ENCODE measurements at places on chromosomes 2 and 18. TPM values are rescaled to one million over a fixed set of nuclear protein-coding genes. Genes with fewer than 3 reads are reported as not detected.

The TUBA4B gene
- not detected for polyA plus RNA-seq

The LONRF2 gene
- polyA plus RNA-seq, result 2.4 TPM

The KLHL29 gene
- polyA plus RNA-seq, result 4.2 TPM

The ALKAL2 gene
- polyA plus RNA-seq, result not detected

The FAP gene
- polyA plus RNA-seq, result 57.8 TPM

The PER2 gene
- polyA plus RNA-seq, result 0.96 TPM

The KCMF1 gene
- polyA plus RNA-seq, result 37.0 TPM

The BCL11A gene
- polyA plus RNA-seq, result 2.4 TPM

DNA sequence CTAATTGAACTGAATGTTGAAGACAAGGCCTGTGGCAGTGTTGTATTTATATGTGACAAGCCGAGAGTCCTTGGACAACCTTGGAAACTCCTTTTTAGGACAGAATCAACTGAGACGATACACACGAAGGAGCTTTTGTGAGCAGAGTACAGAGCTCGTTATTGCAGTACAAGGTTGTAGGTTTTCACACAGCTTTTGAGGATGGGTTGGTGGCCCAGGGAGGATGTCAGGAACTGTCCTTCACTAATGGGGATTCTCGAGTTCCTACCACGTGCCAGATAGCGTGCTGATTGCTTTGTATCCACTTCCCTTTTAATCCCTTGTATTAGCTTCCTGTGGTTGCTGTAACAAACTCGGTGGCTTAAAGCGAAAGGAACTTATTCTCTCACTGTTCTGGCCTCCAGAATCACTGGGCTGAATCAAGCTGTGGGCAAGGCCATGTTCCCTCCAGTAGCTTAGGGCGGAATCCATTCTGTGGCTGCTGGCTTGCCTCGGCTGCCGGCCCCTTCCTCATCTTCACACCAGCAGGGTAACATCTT, 20.2 kb downstream of the INPP4A start:
- DNase-seq, result no peak
- H3K27ac ChIP-seq, result no peak overlapping the region
- H3K36me3 ChIP-seq, result no peaks in the 10 kb centered on the region
- no peaks in the 10 kb centered on the region for H3K27me3 ChIP-seq
- no peak overlapping the region for H3K4me3 ChIP-seq

- no peak overlapping the region for H3K4me3 ChIP-seq
- H3K27ac ChIP-seq, result no peak overlapping the region
- DNase-seq, result no peak
- peaks cover 10% of the 10 kb centered on the region for H3K4me1 ChIP-seq
Measured at GRCh38 chr2:14297340-14297739, 335.2 kb upstream of the LRATD1 start.

GRCh38 chr2:7634409-7634808, 717.2 kb downstream of the RNF144A start:
- no peaks in the 10 kb centered on the region for H3K36me3 ChIP-seq
- no peaks in the 10 kb centered on the region for H3K4me1 ChIP-seq
- H3K27me3 ChIP-seq, result no peaks in the 10 kb centered on the region

DNA sequence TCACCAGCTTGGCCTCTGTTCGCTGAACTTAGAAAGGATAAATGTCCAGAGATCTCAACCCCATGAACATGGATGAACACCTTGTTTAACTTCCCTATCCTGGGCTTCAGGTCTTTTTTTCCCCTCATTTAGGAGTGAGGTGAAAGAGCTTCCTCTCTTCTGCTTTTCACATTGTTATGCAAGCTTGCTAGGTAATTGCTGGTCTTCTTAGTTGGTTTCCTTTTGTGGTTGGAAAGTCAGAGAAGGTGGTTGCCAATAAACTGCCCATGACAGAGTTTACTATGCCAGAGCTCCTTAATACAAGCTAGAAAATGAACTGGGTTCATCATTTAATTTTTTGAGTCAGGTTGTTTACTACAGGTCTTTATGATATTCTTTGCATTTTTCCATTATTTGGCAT, 16.6 kb downstream of the SLC9A4 start:
- H3K36me3 ChIP-seq, result no peaks in the 10 kb centered on the region
- no peaks in the 10 kb centered on the region for H3K27me3 ChIP-seq
- H3K27ac ChIP-seq, result no peak overlapping the region
- no peak overlapping the region for H3K4me3 ChIP-seq

DNA sequence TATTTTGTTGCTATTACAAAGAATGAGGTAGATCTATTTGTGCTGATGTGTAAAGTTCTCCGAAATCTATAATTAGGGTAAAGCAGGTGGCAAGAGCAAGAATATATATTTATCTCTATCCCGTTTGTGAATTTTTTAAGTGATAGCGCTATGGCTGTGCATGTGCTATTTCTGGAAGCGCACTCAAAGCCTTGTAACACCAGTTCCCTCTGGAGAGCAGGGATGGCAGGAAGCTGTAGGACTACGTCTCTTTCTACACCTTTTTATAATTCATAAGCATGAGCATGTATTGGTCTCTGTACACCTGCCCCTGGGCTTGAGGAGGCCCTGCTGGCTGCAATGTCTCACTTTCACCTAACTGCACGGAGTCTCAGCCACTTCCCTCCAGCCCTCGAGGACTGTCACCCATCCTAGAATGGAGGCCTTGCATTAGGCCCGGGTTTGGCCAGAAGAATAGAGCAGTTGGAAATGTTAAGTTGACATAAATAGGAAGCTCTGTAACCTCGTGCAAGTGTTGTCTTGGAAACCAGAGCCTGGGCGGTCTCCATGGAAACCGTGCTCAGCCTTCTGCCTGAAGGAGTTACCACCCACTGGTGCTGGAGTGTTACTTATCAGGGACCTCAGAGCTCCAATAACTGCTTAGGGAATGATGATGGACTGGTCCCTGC, 20.9 kb downstream of the ITM2C start:
- no peaks in the 10 kb centered on the region for H3K36me3 ChIP-seq
- DNase-seq, result peak; percentile 83
- no peak overlapping the region for H3K4me3 ChIP-seq
- H3K27ac ChIP-seq, result no peak overlapping the region
- no peaks in the 10 kb centered on the region for H3K4me1 ChIP-seq

DNA sequence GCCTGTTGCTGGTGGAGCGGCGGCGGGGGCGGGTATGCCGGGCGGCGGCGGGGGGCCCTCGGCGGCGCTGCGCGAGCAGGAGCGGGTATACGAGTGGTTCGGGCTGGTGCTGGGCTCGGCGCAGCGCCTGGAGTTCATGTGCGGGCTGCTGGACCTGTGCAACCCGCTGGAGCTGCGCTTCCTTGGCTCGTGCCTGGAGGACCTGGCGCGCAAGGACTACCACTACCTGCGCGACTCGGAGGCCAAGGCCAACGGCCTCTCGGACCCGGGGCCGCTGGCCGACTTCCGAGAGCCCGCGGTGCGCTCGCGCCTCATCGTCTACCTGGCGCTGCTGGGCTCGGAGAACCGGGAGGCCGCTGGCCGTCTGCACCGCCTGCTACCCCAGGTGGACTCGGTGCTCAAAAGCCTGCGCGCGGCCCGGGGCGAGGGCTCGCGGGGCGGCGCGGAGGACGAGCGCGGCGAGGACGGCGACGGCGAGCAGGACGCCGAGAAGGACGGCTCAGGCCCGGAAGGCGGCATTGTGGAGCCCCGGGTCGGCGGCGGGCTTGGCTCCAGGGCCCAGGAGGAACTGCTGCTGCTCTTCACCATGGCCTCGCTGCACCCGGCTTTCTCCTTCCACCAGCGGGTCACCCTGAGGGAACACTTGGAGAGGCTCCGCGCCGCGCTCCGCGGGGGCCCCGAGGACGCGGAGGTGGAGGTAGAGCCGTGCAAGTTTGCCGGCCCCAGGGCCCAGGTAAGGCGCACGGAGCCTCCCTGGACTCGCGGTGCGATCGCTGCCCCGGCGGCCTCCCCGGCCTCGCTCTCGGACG, 1.0 kb downstream of the ZCCHC2 start:
- H3K4me3 ChIP-seq, result peak overlapping the region; percentile 86
- no peaks in the 10 kb centered on the region for H3K27me3 ChIP-seq

DNA sequence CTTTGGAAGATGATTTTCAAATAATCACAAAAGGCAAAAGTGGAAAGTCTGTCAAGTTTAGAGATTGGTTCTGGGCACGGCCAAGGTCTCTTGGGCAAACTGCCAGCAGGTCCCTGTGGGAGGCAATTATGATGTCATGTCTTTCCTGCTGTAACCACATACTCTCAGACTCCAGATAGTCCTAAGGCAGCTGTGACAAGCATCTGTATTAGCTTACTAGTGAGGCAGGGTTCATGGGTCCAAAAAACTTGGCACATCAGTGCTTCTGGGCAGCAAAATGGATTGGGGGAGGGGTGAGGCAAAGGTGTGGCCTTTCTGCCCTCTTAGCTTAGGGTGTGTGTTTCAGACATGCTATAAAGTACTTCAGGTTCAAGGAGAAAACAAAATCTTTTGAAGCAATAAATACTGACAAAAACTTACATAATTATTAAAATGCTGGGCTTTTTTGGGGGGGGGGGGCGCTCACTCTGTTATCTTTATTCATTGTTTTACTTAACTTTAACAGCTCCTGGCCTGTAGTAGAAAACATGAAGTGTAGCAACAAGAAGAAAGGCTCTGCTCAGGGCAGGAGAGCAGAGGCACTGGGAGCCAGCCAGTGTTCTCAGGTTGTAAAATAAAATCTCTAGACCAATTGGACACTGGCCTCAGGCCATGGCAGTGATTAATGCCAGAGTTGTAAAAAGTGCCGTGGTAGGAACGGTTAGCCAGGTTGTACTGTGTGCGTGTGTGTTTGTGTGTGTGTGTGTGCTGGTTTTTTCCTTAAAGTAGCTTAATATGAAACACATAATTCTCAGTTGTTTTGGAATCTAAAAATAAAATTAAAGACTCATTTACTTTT, 14.3 kb upstream of the TANC1 start:
- peak overlapping the region; percentile 92 for H3K27ac ChIP-seq
- H3K4me1 ChIP-seq, result peaks cover 15% of the 10 kb centered on the region
- H3K36me3 ChIP-seq, result no peaks in the 10 kb centered on the region
- no peaks in the 10 kb centered on the region for H3K27me3 ChIP-seq
- H3K4me3 ChIP-seq, result no peak overlapping the region
- DNase-seq, result peak; percentile 70

- H3K4me3 ChIP-seq, result no peak overlapping the region
- no peaks in the 10 kb centered on the region for H3K4me1 ChIP-seq
- no peak overlapping the region for H3K27ac ChIP-seq
- H3K36me3 ChIP-seq, result no peaks in the 10 kb centered on the region
- H3K27me3 ChIP-seq, result no peaks in the 10 kb centered on the region
Measured at GRCh38 chr2:204268971-204269370, 276.3 kb upstream of the PARD3B start.

- H3K4me3 ChIP-seq, result no peak overlapping the region
- H3K36me3 ChIP-seq, result peaks cover 64% of the 10 kb centered on the region
- no peaks in the 10 kb centered on the region for H3K4me1 ChIP-seq
- H3K27me3 ChIP-seq, result no peaks in the 10 kb centered on the region
- no peak overlapping the region for H3K27ac ChIP-seq
- DNase-seq, result no peak
Measured at GRCh38 chr18:9547782-9548181, 66.6 kb downstream of the PPP4R1 start.

DNA sequence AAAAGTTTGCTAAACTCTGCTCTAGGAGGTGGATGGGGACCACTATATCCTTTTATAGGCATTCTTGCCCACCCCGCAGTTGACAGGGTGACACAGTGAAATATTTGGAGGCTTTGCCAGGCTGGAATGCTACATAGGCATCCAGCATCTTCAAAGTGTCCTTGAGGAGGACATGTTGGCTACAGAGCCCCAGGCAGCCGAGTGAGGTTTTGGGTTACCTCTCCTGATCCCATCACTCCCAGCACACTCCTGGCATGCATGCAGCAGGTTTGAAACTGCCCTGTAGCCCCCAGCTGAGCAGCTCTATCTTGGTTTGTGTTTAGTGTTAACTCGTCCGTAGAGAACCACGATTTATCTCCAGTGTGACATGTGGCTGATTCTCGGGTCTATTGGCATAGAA, 7.3 kb downstream of the FOSL2 start:
- no peak overlapping the region for H3K27ac ChIP-seq
- H3K36me3 ChIP-seq, result peaks cover 20% of the 10 kb centered on the region
- peaks cover 30% of the 10 kb centered on the region for H3K4me1 ChIP-seq
- DNase-seq, result no peak

GRCh38 chr2:49753344-49753985, 599.1 kb upstream of the FSHR start:
- no peak overlapping the region for H3K27ac ChIP-seq
- DNase-seq, result no peak
- no peaks in the 10 kb centered on the region for H3K27me3 ChIP-seq
- H3K4me3 ChIP-seq, result no peak overlapping the region
- H3K4me1 ChIP-seq, result no peaks in the 10 kb centered on the region

DNA sequence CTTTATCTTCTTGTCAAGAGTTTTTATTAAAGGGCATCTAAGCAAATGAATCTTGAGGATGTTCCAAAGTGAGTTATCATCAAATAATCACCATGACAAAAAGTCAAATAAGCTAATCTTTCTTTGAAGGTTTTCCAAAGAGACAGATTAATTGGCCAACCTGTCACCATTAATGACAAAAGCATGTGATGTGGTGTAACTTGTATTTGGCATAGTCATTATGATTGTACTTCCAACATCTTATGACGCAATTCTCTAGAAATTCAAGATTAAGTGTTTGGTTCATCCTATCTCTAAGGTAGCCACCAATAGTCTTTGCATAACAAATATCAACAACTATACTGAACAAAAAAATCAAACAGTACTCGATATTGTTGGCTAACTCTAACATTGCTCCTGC, 28.6 kb downstream of the RBMS1 start:
- H3K4me3 ChIP-seq, result no peak overlapping the region
- no peak for DNase-seq
- H3K4me1 ChIP-seq, result peaks cover 9% of the 10 kb centered on the region
- H3K27me3 ChIP-seq, result no peaks in the 10 kb centered on the region

DNA sequence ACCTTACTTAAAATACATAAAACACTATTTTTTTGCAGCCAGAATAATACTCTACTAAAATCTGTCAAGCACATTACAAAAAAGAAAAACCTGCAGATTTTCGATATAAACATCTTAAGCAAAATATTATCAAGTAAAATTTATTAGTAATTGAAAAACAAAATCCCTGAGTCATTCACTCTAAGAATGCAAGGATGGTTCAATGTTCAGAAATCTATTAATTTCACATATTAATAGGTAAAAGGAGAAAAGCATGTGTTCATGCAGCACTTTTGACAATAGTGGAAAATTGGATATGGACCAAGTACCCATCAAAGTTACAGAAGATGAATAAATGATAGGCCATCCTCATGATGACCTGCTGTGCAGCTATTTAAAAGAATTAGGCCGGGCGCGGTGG, 66.2 kb upstream of the OTOS start:
- no peak for DNase-seq
- H3K4me3 ChIP-seq, result no peak overlapping the region
- no peak overlapping the region for H3K27ac ChIP-seq
- no peaks in the 10 kb centered on the region for H3K36me3 ChIP-seq
- H3K4me1 ChIP-seq, result no peaks in the 10 kb centered on the region

GRCh38 chr2:219782737-219783348, 155.4 kb downstream of the SLC4A3 start:
- H3K4me1 ChIP-seq, result no peaks in the 10 kb centered on the region
- H3K4me3 ChIP-seq, result no peak overlapping the region
- no peak for DNase-seq
- H3K27ac ChIP-seq, result no peak overlapping the region
- peaks cover 7% of the 10 kb centered on the region for H3K27me3 ChIP-seq
- H3K36me3 ChIP-seq, result no peaks in the 10 kb centered on the region

Data from SK-N-SH (cell line).